HEK293T (cell line): ENCODE measurements at places on chromosomes 6 and 20.

DNA sequence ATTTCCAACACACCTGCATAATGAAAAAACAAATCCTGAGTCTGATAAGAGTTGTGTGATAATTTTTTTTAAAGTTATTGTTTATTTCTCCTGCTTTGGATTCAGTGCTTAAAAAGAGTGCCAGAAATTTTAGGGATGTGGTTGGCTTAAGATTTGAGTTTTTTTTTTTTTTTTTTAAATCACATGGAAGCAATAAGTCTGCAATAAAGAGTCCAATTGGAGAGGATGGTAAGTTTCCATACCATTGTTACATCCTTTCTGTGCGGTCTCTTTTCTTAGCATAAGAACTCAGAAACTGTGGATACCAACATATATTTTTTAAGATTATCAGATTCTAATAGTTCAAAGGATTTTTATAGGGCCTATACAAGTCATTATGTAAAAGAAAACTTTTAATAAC, 171.0 kb downstream of the BCKDHB start:
- DNase-seq, result no peak

DNA sequence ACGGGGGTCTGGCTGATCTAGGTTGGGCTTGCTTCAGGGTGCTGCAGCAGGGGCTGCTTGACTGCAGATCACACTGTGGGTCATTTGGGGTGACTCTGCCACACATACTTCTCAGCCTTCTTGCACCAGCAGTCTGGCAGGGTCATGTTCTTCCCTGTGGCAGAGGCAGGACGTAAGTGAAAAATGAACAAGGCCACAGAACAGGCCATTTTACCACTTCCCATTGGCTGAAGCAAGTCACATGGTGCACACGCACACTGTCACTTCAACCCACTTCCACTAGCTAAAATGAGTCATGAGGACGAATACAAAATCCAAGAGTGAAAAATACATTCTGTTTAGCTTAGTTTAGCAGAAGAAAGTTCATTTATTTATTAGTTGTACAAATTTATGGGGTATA, 168.6 kb upstream of the GGTLC1 start:
- no peak for DNase-seq

- no peak for DNase-seq
Measured at GRCh38 chr6:13932785-13933184, 8.0 kb downstream of the RNF182 start.

DNA sequence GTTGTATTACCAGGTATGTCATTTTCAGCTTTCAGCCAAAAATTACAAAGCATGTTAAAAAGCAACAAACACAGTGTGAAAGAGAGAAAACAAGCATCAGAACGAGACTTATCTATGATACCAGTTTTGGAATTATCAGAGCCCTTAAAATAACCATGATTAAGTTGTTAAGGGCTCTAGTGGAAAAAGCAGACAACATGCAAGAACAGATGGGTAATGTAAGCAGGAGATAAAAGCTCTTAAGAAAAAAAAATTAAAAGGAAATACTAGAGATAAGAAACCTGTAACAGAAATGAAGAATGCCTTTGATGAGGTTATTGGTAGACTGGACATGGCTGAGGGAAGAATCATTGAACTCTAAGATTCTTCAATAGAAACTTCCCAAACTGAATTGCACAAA, 127.5 kb upstream of the SCGN start:
- DNase-seq, result no peak

GRCh38 chr6:14540810-14541540, 423.4 kb downstream of the CD83 start:
- DNase-seq, result no peak
